ENCODE measurements at places on chromosomes 5 and 9. TPM values are rescaled to one million over a fixed set of nuclear protein-coding genes. Genes with fewer than 3 reads are reported as not detected.

FUT7 gene
- not detected for total RNA-seq

PTPRD gene
- total RNA-seq: 4.3 TPM

FOXD4L3 gene
- total RNA-seq: not detected

PAEP gene
- not detected for total RNA-seq

PHF24 gene
- 0.67 TPM for total RNA-seq

PCDHGA12 gene
- 9.8 TPM for total RNA-seq

PDE6A gene
- not detected for total RNA-seq

CFAP157 gene
- total RNA-seq: 0.31 TPM

AGPAT2 gene
- 34.8 TPM for total RNA-seq

DDX41 gene
- 80.8 TPM for total RNA-seq

- ATAC-seq: no peak
Measured at GRCh38 chr5:151036556-151036955, 16.2 kb downstream of the GPX3 start.

DNA sequence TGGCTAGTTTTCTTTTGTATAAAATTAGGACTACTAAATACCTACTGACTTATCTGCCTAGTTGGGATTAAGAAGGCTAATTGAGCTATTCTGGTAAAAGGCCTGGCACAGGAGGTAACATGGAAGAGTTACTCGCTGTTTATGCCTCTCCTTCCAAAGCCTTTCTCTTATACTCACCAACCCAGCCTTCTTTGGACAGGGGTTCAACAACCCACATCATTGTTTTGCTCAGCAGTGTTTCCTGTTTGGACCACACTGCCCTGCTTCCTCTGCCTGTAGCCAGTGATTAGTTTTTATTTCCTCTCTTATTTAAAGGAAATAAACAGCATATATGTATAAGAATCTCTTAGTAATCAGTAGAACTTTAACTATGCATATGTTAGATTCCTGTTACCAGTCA, 85.1 kb upstream of the TLX3 start:
- no peak for ATAC-seq

DNA sequence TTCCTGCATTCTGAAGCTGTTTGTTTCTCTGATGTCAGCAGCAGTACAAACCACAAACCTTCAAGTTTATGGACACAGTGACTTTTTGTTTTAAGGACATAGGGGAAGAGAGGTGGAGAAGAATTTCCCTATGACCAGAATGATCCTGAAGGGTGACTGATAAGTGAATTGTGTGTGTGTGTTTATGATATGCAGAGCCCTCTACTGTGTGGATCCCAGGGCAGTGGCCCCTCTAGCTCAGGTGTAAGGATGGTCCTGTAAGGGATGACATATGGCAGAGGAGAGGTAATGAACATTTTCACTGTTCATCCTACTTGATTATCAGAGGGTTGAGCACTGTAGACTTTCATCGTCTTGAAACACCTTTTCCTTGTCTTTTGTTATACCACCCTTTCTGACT, 30.6 kb upstream of the TMED7 start:
- ATAC-seq: no peak

- no peak for ATAC-seq
Measured at GRCh38 chr5:118614731-118615456, 373.5 kb downstream of the DTWD2 start.

DNA sequence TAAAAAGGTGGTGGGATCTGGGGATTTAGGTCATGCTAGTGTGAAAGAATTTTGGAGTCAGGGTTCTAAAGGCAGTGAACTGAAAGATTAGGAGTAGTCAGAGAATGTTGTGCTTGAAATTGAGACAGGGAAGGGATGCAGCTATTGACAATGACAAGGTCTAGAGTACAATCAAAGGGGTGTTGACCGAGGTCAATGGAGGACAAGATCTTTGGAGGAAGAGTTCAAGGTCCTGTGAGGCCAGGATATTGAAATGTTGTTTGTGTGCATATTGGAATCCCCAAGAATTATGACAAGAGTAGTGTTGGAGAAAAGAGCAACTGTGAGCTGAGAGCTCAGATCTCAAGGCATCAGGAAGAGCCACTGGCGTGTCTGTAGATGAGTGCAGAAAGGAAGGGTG, 116.9 kb downstream of the RASGRF2 start:
- ATAC-seq: no peak

DNA sequence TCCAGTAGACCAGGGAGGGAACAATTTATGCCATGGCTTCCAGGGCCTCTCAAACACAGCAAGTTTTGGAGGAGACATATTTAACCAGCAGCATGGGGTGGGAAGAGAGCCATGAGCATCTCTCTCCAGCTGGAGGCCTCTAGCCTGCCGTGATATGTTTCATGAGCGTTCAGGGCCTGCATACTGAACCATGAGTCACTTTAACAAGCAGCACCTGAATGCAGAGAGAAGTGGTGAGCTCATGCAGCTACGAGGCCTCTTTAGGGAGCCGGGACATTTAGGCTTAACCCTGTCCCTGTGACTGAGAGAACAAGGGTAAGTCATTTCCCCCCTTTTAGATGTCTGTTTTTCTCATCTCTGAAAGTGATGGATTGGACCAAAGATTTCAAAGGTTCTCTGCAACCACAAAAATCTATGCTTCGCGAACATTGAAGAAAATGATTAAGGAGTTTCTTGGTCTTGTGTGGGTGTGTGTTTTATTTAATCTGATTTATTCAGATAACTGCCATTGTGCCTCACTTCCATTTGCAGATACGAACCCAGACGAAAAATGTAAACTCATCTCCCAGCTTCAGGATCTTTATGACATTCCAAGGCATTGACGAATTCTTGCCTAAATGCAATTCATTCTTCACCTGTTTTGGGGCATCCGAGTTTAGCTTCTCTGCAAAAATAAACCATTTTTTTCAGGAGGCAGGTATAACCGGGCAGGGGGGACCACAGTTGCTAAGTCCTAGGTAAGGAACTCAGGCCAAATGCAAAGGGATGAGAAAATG, 157.0 kb downstream of the GABBR2 start:
- no peak for ATAC-seq

- ATAC-seq: no peak
Measured at GRCh38 chr9:115305543-115305942, 187.6 kb upstream of the TNC start.

GRCh38 chr9:107732781-107733522, 243.4 kb upstream of the KLF4 start:
- ATAC-seq: peak; percentile 87

- no peak for ATAC-seq
Measured at GRCh38 chr5:78275998-78276543, 18.4 kb downstream of the AP3B1 start.

DNA sequence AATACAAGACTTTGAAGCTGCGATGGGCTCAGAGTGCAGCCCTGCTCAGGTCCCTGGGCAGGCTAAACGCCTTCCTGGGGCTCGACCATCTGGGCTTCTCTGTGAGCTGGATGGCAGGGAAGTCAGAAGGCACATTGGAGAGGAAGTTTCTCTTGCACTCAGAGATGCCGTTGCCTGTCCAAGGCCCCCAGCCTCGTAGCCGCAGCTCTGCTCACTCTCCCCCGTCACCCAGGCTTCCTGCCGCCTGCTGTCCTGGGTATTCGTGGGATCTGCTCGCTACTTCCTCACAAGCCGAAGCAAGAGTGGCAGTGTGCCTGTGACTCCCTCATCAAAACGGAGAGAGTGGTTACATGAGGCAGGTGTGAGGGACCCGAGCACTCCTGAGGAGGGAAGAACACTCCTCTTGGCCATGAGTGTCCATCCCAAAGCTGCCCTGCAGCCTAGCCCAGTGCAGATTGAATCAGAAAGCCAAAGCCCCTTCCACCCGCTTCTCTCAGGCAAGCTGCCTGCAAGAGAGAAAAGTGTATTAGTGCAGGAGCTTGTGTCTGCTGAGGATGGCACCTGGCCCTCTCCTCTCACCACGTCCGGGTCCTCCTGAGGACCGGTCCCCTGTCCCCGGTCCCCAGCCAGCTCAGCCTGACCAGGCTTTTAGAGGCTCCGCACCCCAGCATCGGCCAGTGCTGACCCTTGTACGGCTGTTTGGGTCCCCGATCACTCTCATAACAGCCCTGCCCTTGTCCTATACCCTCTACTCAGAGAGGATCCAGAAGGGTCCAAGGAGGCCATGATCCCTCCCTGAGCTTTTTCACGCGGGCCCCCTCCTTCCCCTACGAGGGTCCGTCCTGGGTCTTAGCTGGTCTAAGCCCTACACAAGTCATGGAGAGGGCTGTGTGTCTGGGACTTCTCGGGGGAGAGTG, 7.3 kb downstream of the FCN2 start:
- no peak for ATAC-seq

DNA sequence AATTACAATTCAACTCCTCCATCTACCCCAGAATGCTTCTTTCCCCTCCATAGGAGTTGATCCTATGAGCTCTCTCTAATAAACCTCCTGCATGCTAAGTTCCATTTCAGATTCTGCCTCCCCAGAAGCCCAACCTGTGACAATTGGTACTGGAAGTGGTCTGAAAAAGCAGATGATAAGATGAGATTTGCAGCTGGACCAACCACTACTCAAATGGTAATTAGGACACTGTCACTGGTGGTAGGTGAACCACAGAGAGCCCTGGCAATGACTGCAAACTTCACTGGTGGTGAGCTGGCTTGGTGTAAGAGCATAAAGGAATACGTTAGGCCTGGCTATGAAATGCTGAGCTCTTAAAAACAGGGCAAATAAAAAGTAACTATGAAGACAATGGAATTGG, 112.6 kb downstream of the ESM1 start:
- ATAC-seq: no peak

GRCh38 chr5:118126159-118126558, 862.2 kb downstream of the DTWD2 start:
- no peak for ATAC-seq

Measured in gastroesophageal sphincter (tissue), 4 donors.